Stimulated activated CD8-positive, alpha-beta memory T cell treated with anti-CD3 and anti-CD28 coated beads, Interleukin-4, amount 100 ng/mL, for 1 hour (primary cell): ENCODE measurements at places on chromosomes 2 and 18.

GRCh38 chr2:239269916-239270315 is 130.9 kb downstream of the HDAC4 start:
- no peak for DNase-seq

- no peak for DNase-seq
Measured at GRCh38 chr2:71995067-71995665, 152.5 kb downstream of the CYP26B1 start.

DNA sequence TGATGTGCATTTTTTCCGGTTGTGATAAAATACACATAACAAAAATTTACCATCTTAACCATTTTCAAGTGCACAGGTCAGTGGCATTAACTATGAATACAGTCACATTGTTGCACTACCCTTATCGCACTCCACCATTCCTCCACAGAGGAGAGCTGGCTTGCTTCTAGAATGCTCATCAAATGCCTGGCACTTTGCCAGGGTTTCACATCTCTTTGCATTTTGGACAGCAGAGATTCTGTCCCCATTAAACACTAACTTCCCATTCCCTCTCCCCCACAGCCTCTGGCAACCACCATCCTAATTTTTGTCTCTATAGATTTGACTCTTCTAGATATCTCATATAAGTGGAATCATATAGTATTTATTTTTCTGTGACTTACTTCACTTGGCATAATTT is 165.0 kb downstream of the ASB1 start:
- DNase-seq = no peak

DNA sequence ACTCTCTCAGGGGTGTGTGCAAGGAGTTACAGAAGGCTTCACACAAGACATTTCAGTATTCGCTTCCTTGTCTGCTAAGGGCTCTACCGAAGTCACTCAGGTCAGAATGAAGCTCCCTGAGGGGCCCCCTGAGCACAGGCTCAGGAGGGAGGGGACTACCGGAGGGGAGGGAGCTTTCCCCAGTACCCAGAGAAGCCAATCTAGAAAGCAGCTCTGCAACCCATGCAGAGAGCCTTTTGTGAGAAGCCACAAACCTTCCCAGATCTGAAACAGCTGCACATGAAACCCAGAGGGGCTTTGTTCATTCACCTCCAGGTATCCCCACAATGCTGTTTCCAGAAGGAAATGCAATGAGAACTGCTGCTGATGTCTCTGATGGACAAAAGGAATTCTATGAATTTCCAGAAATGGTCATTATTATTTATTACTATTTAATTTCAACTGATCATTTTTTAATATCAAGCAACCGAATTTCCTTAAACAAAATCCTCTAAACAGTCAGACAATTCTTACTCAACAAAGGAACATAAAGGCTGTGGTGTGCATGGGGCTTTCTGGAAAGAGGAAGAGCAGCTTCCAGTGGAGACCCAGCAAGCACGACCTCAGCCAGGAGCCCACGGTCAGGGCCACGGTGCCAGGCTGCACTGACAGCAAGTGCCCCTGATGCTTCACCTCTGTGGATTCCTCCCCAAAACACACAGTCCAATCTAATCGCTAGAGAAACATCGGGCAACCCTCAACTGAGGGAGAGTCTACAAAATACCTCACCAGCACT is 42.0 kb downstream of the NDUFA10 start:
- no peak for DNase-seq

DNA sequence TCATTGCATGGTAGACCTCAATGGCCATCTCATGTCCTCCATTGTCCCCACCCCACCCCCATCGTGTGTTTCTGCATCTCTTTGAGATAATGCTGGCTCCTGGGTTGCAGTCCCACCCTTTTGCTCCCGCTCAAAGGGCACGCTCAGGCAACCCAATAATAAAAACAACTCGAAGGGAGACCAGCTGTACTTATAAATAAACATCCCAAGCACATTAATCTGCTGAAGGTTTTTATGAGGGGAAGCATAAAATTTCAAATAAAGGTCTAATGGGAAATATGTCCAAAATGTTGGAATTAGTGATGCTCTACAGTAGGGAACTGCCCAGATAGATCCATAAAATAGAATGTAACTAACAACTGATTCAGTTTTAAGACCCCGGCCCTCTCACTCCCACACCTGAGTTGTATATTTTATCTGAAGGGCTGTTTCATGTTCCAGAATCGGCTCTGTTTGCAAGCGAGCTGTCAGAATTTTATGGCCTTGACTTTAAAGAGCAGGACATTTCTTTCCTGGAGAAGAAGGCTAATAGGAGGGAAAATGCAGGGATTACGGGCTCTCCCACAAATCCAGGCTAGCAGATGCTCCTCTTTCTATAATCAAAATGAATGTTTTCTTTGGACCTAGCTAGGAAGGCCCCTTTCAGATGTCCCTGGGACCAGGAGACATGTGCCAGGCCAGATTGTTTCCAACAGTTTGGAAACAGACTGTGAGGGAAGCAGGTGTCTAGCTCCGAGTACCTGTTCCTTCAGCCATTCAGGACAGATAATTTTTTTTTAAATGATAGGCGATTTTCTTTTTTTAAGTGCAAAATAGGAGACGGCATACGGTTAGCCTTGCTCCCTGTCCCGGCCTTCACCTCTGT is 103.7 kb downstream of the APOB start:
- no peak for DNase-seq

DNA sequence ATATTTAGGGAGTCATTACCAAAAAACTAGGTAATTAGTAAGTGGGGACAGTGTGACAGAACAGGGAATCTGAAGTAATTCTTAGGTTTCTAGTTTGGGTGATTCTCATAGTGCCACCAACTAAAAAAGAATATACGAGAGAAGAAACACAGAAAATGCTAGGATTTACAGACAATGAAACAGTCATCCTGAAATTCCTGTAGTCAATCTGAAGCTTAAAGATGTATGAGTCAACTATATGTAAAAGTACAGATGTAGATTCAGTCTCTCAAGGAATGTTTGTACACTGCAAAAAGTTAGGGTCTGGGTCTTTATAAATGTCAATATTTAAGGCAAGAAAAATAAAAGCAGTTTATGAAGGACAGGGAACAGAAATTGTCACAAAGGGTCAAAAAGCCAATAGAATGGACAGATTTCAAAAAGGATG is 107.0 kb downstream of the STRN start:
- DNase-seq = no peak

DNA sequence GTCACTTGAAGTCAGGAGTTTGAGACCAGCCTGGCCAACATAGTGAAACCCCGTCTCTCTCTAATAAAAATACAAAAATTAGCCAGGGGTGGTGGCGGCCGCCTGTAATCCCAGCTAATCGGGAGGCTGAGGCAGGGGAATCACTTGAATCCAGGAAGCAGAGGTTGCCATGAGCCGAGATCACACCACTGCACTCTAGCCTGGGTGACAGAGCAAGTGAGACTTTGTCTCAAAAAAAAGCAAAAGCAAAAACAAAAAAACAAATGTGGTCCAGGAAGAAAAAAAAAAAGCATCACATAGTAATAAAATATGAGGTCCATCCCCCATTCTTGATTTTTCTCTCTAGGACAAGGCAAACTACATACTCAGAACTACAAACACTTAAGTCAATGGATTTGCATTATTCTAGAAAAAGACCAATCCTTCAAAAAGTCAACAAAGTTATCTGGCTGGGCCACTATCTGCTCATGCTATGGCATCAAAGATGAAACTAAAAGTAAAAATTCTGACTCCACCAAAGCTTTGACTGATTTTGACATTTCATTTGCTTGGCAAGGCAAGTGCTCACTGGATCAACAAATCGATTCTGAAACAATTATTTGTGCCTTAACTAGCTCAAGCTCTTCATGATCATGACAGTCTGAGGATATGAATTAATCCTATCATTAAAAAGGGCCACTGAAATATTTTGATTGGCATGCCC is 28.4 kb downstream of the MEX3C start:
- DNase-seq = no peak
